ENCODE measurements at places on chromosomes 11 and 22. TPM values are rescaled to one million over a fixed set of nuclear protein-coding genes. Genes with fewer than 3 reads are reported as not detected.

The TRIM34 gene
- 12.7 TPM for total RNA-seq

DNA sequence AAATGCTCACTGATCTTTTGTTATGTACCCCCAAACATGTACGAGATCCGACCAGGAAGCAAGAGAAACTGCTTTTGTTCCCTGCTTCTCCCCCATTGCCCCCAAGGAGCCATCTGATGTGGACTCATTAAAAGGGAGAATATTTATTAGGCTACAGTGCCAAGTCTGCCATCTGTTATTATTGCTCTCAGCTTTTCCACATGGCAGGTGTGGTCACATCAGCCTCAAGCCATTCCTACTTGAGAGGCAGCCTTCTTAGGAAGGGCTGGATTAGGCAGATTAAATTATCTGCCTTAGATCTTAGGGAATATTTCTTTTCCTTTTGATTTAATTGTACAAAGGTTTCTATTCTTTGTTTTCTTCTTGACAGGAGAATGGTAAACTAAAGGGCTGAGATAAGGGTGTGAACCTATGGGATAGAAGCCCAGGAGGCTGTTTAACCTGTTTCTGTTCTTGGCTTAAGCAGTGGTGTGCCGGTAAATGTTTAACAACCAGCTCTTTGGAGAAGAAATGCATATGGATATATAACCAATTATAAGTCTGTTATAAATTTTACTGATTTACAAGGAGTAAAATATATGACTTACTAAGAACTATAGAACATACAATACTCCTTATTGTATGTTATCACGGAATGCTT is 88.8 kb downstream of the PDHX start:
- DNase-seq, result no peak
- H3K27me3 ChIP-seq, result peaks cover 4% of the 10 kb centered on the region
- peaks cover 17% of the 10 kb centered on the region for H3K4me1 ChIP-seq
- H3K4me3 ChIP-seq, result no peak overlapping the region
- H3K36me3 ChIP-seq, result peaks cover 1% of the 10 kb centered on the region
- H3K27ac ChIP-seq, result no peak overlapping the region

DNA sequence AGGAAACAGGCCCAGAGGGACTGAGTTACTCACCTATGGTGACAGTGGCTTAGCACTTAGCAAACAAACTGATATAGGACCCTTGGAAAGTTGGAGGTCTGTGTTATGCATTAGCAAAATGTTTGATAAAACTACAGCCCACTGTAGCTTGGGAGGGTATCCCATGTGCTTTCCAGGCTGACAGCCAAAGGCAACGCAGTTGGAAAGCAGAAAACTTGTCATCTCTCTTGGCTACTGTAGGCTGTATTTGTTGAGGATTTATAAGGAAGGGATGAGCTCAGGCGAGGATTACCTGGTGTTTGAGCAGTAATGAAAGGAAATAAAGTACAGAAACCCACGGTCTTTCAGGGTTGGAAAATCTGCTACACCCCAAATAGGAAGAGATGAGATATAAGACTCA is 23.8 kb downstream of the SDHAF2 start:
- H3K4me1 ChIP-seq, result no peaks in the 10 kb centered on the region
- H3K27ac ChIP-seq, result no peak overlapping the region
- no peaks in the 10 kb centered on the region for H3K27me3 ChIP-seq
- H3K4me3 ChIP-seq, result no peak overlapping the region
- peaks cover 18% of the 10 kb centered on the region for H3K36me3 ChIP-seq
- DNase-seq, result no peak

- no peaks in the 10 kb centered on the region for H3K36me3 ChIP-seq
- H3K4me1 ChIP-seq, result peaks cover 20% of the 10 kb centered on the region
- peaks cover 12% of the 10 kb centered on the region for H3K27me3 ChIP-seq
- H3K4me3 ChIP-seq, result no peak overlapping the region
- no peak for DNase-seq
Observed at GRCh38 chr22:40714499-40715337, 35.4 kb downstream of the MCHR1 start.

GRCh38 chr11:1736447-1736992 is 13.9 kb downstream of the IFITM10 start:
- H3K27ac ChIP-seq, result no peak overlapping the region
- no peak overlapping the region for H3K4me3 ChIP-seq
- no peak for DNase-seq
- peaks cover 27% of the 10 kb centered on the region for H3K27me3 ChIP-seq
- H3K36me3 ChIP-seq, result no peaks in the 10 kb centered on the region
